Activated effector memory CD4-positive, alpha-beta T cell treated with anti-CD3 and anti-CD28 coated beads, Interleukin-2, amount 50 U/mL, for 16 hours (primary cell): ENCODE measurements at places on chromosomes 2 and 18.

DNA sequence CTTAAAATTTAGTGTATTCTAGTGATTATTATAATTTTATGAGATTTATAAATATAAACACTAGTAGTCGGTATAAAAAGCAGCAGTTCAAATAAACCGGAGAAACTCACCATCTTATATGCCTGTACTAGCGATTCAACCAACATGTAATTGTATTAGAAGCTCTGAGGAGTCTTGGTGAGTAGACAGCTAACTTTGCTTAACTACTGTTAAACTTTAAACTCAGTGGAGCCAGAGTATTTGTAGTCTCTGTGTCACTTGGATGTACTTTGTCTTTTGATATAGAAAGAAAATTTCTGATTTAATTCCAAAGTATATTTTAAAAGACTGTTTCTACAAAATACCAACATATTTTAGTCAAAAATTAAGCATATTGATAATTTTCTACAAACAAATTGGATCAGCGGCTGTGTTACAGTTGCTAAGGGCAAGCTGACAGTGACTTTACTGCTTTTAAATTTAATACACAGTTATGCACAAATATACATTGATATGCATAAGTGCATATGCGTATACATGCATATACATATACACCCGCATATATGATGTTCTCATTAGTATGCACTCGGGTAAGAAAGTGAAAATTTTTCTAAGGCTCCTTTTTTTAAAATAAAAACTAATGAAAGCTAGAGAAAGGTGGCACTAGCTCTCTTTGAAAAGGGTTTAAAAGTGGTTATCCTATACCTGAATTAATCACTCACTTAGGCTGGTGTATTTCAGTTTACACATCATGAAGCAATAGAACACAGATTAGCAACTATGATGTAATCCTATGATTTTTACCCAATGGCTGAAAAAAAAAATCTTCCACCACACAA lies 374.5 kb downstream of the NCKAP5 start:
- DNase-seq, result no peak

GRCh38 chr2:230660294-230661060 lies 52.2 kb upstream of the CAB39 start:
- DNase-seq, result peak; percentile 78

- DNase-seq, result no peak
Measured at GRCh38 chr18:7789856-7790552, 222.9 kb downstream of the PTPRM start.

GRCh38 chr2:200592406-200593075 lies 6.7 kb downstream of the AOX1 start:
- DNase-seq, result no peak

DNA sequence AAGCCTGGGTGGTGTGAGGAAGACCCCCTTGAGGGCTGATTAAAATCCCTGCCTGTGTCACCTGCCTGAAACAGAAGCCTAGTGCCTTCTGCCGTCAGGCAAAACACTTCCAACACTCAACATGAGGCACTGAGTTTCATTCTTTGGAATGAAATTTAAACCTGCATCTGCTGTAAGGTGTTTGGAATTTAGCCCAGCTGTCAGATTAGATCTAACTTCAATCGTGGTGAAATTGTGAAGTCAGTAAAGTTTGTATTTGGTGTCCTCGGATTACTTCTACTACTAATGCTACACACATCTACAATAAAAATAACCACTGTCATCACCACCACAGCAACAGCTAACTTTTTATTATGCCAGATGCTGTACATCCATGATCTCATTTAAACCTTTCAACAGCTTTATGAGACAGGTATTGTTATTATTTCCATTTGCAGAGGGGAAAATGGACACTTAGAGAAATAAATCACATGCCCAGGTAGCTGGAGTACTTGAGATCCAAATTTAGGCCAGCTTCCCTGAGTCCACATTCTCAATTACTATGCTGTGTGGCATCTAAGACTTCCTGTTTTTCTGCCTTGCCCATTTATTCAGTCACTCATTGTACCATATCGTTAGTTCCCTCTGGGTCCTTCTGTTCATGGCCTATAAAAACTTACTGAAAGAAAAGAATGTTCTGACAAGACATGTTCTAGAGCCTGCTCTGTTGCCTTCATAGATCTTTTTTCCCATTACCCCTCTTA lies 98.2 kb upstream of the GCFC2 start:
- DNase-seq, result no peak

DNA sequence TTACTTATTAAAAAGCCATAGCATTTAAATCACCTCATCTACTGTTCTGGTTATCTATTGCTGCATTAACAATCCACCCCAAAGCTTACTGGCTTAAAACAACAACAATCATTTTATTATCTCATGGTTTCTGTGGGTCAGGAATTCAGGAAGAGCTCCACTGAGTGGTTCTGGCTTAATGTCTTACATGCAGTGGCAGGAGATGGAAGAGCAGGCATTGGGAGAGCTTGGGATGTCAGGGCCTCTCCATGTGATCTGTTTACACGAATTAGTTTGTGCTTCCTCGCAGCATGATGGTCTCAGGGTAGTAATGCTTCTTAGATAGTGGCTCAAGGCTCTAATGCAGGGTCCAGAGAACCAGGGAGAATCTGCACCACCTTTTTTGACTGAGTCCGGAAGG lies 14.4 kb upstream of the REL start:
- DNase-seq, result no peak

- no peak for DNase-seq
Measured at GRCh38 chr2:219356834-219357233, 24.3 kb upstream of the RESP18 start.

GRCh38 chr2:43008388-43008787 lies 216.0 kb upstream of the HAAO start:
- peak; percentile 27 for DNase-seq
